Pericardium fibroblast (primary cell): ENCODE measurements at places on chromosomes 4 and X. TPM values are rescaled to one million over a fixed set of nuclear protein-coding genes. Genes with fewer than 3 reads are reported as not detected.

PNMA3 gene
- total RNA-seq: not detected in 2 replicates

TIGD4 gene
- total RNA-seq: 0.12 TPM in 1 of 2 replicates, not detected in the other

EDNRA gene
- 5.8 and 34.5 TPM in 2 replicates for total RNA-seq

YTHDC1 gene
- total RNA-seq: 22.7 and 33.6 TPM in 2 replicates

CCDC160 gene
- total RNA-seq: 0.17 TPM in 1 of 2 replicates, not detected in the other

OPHN1 gene
- total RNA-seq: 1.4 and 1.6 TPM in 2 replicates

RRH gene
- total RNA-seq: not detected in 2 replicates

GRID2 gene
- 1.4 TPM in 1 of 2 replicates, not detected in the other for total RNA-seq
